ENCODE measurements at places on chromosomes 1 and 21. TPM values are rescaled to one million over a fixed set of nuclear protein-coding genes. Genes with fewer than 3 reads are reported as not detected.

The AMY1B gene
- polyA plus RNA-seq, result 0.45 TPM

DNA sequence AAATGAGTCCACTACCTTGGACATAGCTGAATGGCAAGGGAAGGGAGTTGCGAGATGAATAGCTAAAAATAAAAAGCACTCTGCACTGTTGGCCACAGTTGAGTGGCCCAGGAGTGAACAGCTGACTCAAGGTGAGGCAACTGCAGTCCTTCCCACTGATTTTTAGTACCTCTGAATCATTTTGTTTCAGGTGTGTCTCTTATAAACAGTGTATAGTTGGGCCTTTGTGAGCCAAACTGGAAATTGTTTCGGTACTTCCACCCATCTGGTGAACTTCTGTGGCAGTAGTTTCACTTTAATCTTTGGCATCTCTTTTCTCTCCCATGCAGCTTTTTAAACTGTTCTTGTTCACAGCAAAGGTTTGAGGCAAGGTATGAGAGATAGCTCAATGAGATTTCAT, 122.7 kb downstream of the VAV3 start:
- DNase-seq, result no peak

DNA sequence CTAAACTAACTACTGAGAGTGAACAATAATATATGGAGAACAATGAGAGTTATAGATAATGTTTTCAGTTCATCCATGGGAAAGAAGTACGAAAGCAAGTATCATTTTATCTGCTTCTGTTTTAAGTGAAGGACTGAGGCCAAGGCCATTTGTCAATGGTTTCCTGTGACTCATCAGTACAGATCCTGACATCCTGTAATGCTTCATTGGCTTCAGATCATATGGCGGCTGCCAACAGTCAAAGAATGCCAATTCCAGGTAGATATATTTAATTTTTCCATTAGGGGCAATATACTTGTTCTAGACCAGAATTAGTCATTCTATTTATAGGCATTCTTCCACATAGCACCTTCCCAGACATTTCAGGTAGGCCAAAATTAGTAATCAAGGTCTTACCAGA, 97.3 kb downstream of the USH2A start:
- no peak for DNase-seq

The GSTM2 gene
- polyA plus RNA-seq, result 236 TPM

The OMA1 gene
- polyA plus RNA-seq, result 21.7 TPM

- DNase-seq, result no peak
These were observed 128.4 kb downstream of the S1PR1 start for GRCh38 chr1:101365186-101365585.

The TAS1R1 gene
- 0.18 TPM for polyA plus RNA-seq

DNA sequence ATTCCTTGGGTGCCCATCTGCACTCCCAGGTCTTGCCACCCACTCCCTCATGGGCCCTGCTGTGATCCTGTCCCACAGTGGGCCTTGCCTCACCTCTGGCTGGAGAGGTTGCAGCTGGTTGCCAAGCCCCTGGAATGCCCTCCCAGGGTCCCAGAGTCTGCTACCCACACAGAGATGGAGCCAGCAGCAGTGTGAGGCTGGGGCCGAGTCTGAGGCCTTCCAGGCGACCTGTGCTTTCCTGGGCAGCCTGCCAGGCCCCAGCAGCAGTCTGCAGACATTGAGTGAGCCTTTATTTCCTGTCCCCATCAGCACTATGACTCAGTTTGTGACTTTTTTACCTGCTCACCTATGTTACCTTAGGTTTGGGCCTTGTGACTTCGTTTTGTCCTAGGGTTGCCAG, 25.0 kb upstream of the TSPAN2 start:
- DNase-seq, result no peak

The ASTN1 gene
- 2.5 TPM for polyA plus RNA-seq

The ITLN1 gene
- polyA plus RNA-seq, result 0.38 TPM

GRCh38 chr1:36689992-36690391, 207.3 kb upstream of the CSF3R start:
- DNase-seq, result no peak

DNA sequence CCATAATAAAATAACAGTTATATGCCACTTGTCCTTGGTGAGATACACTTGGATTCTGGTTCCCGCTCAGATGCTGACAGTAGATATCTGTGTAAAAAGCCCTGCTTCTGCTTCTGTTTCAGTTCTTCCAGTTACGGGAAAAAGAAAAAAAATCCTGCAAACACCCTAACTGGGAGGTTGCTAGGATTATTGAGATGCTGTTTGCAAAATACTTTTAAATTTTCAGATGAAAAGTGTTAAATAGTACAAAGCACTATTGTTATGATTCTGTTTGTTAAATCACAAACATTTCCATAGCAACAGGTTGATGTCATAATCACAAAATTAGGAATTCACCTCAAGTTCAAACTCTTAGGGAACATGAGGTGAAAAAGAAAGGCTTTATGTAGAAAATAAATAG, 232.3 kb downstream of the HMCN1 start:
- no peak for DNase-seq

DNA sequence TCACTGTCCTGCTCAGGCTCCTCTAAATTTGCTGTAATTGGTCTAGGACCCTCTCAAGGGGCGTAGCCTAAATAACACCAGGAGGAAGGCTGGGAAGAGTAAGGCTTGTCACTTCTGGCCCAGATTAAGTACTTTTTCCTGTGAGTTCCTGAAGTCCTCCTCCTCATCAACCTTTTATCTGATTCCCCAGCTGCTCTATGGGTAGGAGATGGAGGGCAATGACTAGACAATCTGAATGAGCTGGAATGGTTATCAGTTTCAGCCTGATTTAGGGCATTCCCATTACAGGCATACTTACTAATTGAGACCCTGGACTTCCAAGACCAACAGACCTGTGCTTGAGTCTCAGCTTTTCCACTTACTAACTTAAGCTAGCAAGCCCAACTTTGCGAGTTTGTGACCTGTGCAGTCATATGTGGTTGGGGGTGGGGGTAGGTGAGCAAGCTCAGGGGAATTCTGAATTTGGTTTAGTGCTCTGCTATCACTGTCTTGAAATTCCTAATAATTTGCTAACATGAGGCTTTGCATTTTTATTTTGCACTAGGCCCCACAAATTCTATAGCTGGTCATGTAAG, 18.0 kb upstream of the FGGY start:
- DNase-seq, result no peak

DNA sequence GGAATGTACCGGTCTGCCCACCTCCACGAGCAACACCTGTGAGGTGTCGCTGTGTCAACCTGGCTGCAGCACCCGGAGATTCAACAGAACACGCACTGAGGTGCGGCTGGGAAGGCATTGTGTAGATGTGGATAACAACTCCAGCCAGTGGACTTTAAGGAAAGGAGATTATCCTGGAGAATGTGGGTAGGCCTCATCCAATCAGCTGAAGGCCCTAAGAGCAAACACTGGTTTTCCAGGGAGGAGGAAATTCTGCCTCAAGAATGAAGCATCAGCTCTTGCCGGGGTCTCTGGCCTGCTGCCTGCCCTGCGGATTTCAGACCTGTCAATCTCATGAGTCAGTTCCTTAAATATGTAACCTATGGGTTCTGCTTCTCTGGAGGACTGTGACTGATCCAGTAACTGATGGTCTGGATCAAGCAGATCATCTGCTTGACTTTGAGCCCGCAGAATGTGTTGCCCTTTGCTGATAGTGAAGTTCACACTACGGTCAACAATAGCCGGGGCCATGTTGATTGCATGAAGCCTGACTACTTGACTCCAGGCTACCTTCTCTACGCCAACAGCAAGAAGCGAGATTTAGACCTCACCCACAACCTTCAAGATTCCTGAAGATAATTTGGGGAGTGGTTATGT, 15.9 kb upstream of the PRDM15 start:
- no peak for DNase-seq
